Breast epithelium (tissue), 4 donors: ENCODE measurements at places on chromosomes 13 and 19. TPM values are rescaled to one million over a fixed set of nuclear protein-coding genes. Genes with fewer than 3 reads are reported as not detected.
A peak's percentile ranks its signal among the peaks of the same experiment; 100 is the strongest.

BCL2L12 gene
- total RNA-seq = 8.5 TPM

CLEC4M gene
- not detected for total RNA-seq

GRCh38 chr13:20175907-20176652 is 15.2 kb upstream of the GJA3 start:
- H3K27me3 ChIP-seq = no peaks in the 10 kb centered on the region
- H3K36me3 ChIP-seq = no peaks in the 10 kb centered on the region
- no peak for DNase-seq
- no peak overlapping the region for H3K4me3 ChIP-seq

- H3K36me3 ChIP-seq = no peaks in the 10 kb centered on the region
- DNase-seq = no peak
- no peaks in the 10 kb centered on the region for H3K4me1 ChIP-seq
Measured at GRCh38 chr13:45398877-45399276, 19.3 kb downstream of the SLC25A30 start.

- no peak for DNase-seq
- H3K36me3 ChIP-seq = no peaks in the 10 kb centered on the region
- no peak overlapping the region for H3K27ac ChIP-seq
- no peaks in the 10 kb centered on the region for H3K4me1 ChIP-seq
Measured at GRCh38 chr13:80712026-80712425, 371.1 kb upstream of the SPRY2 start.

TMEM86B gene
- 3.6 TPM for total RNA-seq

DNA sequence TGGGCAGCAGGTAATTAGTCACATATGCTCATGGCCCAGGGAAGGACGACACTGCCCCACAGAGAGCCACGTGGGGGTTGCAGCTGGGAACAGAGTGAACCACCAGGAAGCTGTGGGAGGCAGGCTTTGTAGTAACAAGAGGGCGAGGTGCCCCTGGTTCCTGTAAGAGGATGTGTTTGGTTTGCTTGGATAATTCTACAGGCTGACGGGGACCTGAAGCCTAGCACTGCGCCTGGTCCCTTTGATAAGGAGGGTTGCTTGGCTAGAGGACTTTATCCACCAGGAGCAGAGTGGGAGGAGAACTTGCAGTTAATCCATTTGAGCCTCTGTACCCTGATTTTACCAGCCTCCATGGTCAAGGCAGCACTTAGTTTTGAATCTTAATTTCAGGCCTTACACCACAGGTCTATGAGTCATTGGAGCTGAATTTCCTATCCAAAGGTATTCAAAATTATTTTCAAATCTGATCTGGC is 67.4 kb upstream of the CLDN10 start:
- no peak overlapping the region for H3K27ac ChIP-seq
- H3K4me3 ChIP-seq = no peak overlapping the region
- no peak for DNase-seq
- H3K27me3 ChIP-seq = no peaks in the 10 kb centered on the region
- H3K4me1 ChIP-seq = no peaks in the 10 kb centered on the region

GRCh38 chr19:9818175-9818733 is 625 bp downstream of the FBXL12 start:
- H3K4me1 ChIP-seq = no peaks in the 10 kb centered on the region
- peak overlapping the region; percentile 97 for H3K4me3 ChIP-seq
- H3K36me3 ChIP-seq = no peaks in the 10 kb centered on the region
- H3K27ac ChIP-seq = peak overlapping the region; percentile 96
- no peaks in the 10 kb centered on the region for H3K27me3 ChIP-seq

LAIR2 gene
- total RNA-seq = not detected

GRCh38 chr13:46687810-46688209 is 109.2 kb downstream of the ESD start:
- H3K4me1 ChIP-seq = no peaks in the 10 kb centered on the region
- no peak for DNase-seq
- no peaks in the 10 kb centered on the region for H3K36me3 ChIP-seq

GRCh38 chr13:46556418-46556779 is 3.4 kb downstream of the LRCH1 start:
- no peaks in the 10 kb centered on the region for H3K27me3 ChIP-seq
- H3K36me3 ChIP-seq = no peaks in the 10 kb centered on the region
- no peak overlapping the region for H3K27ac ChIP-seq
- H3K4me3 ChIP-seq = no peak overlapping the region
- H3K4me1 ChIP-seq = no peaks in the 10 kb centered on the region
- DNase-seq = no peak

DNA sequence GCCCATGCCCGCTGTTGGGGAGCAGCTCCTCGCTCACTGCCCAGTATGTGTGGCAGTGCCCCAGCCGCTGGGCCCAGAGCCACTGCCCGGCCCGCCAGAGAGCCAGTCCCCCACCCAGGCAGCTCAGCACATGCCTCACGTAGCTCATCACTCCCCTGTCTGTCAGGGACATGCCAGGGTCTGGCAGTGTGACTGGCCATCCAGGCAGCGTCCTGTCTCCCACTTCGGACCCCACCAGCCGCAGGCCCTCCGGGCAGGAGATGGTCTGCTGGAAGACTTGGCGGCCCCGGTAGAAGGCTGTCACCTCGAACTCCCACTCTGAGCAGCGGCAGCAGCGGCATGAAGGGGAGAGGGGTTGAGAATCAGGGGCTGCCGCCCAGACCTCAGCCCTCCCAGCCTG is 3.6 kb downstream of the IRF3 start:
- no peaks in the 10 kb centered on the region for H3K36me3 ChIP-seq
- no peaks in the 10 kb centered on the region for H3K27me3 ChIP-seq
- H3K4me3 ChIP-seq = no peak overlapping the region
- DNase-seq = no peak
